ENCODE measurements at places on chromosomes 2 and 18. TPM values are rescaled to one million over a fixed set of nuclear protein-coding genes. Genes with fewer than 3 reads are reported as not detected.

GRCh38 chr2:105144152-105144940 lies 97.2 kb upstream of the GPR45 start:
- peak overlapping the region; percentile 56 for H3K4me3 ChIP-seq
- no peaks in the 10 kb centered on the region for H3K36me3 ChIP-seq
- peaks cover 92% of the 10 kb centered on the region for H3K27me3 ChIP-seq
- peaks cover 9% of the 10 kb centered on the region for H3K4me1 ChIP-seq

DNA sequence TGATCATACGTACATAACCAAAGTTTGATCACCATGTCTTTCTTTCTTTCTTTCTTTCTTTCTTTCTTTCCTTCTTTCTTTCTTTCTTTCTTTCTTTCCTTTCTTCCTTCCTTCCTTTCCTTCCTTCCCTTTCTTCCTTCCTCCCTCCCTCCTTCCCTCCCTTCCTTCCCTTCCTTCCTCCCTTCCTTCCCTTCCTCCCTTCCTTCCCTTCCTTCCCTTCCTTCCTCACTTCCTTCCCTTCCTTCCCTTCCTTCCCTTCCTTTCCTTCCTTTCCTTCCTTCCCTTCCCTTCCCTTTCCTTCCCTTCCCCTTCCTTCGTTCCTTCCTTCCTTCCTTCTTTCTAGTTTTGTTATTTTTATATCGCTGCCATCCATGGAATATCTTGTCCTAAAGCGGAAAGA lies 406.7 kb upstream of the DDX18 start:
- no peaks in the 10 kb centered on the region for H3K4me1 ChIP-seq
- H3K27me3 ChIP-seq: no peaks in the 10 kb centered on the region
- DNase-seq: no peak
- no peaks in the 10 kb centered on the region for H3K36me3 ChIP-seq

- peaks cover 2% of the 10 kb centered on the region for H3K27me3 ChIP-seq
- peaks cover 6% of the 10 kb centered on the region for H3K4me1 ChIP-seq
- H3K27ac ChIP-seq: no peak overlapping the region
- H3K4me3 ChIP-seq: no peak overlapping the region
- no peaks in the 10 kb centered on the region for H3K36me3 ChIP-seq
- DNase-seq: no peak
Measured at GRCh38 chr2:119180892-119181291, 22.3 kb upstream of the C1QL2 start.

DNA sequence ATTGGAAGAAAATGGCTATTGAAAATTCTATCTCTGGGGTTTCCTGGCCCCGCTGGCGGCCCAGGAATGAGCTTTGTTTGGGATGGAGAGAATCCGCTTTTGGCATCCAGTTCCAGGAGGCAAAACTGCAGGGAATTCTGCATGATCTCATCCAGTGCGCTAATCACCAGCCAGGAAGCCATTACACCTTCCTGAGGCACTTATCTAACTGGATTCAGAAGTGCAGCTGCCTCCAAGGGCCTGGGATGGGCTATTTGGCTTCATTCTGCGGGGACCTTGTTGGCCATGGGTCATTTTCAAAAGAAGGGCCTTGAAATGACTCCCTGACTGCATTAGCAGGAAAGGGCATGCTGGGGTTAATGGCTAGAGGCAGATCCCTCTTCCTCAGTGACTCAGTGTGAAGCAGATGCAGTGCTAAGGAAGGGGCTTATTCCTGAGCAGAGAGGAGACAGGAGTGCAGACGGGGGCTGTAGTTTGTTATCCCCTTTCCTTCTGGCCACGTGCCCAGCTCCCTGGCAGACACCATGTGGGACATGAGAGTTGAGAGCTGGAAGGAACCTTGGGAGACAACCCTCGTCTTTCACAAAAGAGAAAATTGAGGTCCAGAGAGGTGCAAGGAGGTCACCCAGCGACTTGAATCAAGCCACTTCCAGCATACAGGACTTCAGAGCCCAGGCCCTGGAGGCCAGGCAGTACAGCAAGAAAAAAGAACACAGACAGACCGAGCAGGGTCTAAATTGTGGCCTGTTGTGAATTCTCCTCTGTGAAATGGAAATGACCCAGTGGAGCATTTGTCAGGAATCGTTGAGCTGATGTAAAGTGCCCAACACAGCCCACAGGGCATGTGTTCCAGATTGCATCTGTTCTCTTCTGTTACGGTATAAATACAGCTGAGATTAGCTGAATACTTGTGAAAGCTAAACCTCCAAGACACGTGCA lies 161.8 kb downstream of the PRKCE start:
- DNase-seq: peak; percentile 32
- no peak overlapping the region for H3K4me3 ChIP-seq
- peaks cover 70% of the 10 kb centered on the region for H3K4me1 ChIP-seq
- H3K27me3 ChIP-seq: no peaks in the 10 kb centered on the region

GRCh38 chr2:8538531-8538930 lies 143.3 kb upstream of the ID2 start:
- H3K27me3 ChIP-seq: no peaks in the 10 kb centered on the region
- H3K36me3 ChIP-seq: no peaks in the 10 kb centered on the region
- H3K4me1 ChIP-seq: peaks cover 49% of the 10 kb centered on the region
- DNase-seq: no peak
- no peak overlapping the region for H3K27ac ChIP-seq

DNA sequence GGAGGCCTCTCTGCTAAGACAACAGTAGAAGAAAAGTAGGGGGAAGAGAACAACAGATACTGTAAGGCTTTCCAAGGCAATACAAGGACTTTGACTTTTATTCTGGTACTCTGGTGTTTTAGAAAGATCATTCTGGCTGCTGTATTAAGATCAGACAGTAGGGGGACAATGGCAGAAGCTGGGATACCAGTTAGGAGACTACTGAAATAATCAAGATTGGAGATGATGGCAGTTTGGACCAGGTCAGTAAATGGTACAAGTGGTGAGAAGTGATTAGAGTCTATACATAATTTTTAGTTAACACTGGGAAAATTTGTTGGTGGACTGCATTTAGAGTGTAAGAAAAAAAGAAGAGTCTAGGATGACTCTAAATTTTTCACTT lies 139.7 kb downstream of the ROCK1 start:
- no peaks in the 10 kb centered on the region for H3K4me1 ChIP-seq
- H3K27ac ChIP-seq: no peak overlapping the region
- H3K27me3 ChIP-seq: no peaks in the 10 kb centered on the region
- no peak overlapping the region for H3K4me3 ChIP-seq

DNA sequence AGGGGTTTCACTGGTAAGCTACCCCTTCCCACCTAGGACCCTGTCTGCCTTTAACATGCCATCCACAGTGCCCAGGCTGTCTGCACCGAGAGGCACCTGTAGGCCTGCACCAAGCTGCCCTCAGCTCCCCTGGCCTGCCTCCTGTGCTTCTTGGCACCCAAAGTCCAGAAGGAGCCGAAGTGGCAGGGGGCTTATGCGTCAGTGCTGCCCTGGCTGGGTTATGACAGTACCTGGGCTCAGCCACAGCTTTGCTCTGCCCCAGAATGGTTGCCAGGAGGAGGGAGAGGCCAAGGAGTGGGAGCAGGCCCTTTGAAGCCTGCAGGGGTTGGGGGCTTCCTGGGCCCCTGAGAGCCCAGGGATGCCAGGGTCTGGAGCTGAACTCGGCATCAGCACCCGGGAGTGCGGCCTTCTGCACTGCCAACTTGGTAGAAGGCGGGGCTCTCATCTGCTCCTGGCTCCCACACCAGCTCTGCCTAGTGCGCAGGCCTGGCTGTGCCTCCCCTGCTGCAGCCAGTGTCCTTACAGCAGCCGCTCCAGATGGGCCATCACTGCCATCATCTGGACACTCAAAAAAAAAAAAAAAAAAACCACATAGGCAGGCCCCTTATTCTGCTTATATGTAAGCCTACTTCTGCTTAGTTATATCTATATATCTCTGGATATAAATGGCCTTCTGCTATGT lies 155.4 kb downstream of the THSD7B start:
- no peaks in the 10 kb centered on the region for H3K27me3 ChIP-seq
- no peaks in the 10 kb centered on the region for H3K4me1 ChIP-seq
- H3K36me3 ChIP-seq: no peaks in the 10 kb centered on the region
- no peak overlapping the region for H3K4me3 ChIP-seq

The PJVK gene
- 0.91 TPM for total RNA-seq

DNA sequence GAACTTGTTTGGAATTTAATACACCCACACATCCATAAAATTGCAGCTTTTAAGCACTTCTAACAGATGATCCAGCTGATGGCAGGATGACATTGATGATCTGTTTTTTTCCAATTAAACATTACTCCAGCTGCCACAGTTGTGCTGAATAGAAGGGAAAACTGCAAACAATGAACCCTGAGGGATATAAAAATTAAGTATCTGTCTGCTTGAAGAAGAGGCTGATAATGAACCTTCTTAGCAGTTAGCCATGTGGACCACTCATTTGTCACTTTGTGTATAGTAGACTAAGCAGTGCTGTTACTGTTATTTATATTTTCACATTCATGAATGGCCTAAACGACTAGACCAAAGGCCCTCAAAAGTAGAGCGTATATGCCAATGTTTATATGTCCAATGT lies 1201.0 kb upstream of the LRRTM1 start:
- no peak for DNase-seq
- H3K36me3 ChIP-seq: no peaks in the 10 kb centered on the region
- no peak overlapping the region for H3K4me3 ChIP-seq
- no peak overlapping the region for H3K27ac ChIP-seq
- H3K27me3 ChIP-seq: no peaks in the 10 kb centered on the region

The LMAN2L gene
- total RNA-seq: 27.9 TPM

GRCh38 chr2:80329491-80329890 lies 24.9 kb upstream of the LRRTM1 start:
- H3K4me3 ChIP-seq: no peak overlapping the region
- no peak for DNase-seq
- no peaks in the 10 kb centered on the region for H3K27me3 ChIP-seq
- H3K27ac ChIP-seq: no peak overlapping the region
- no peaks in the 10 kb centered on the region for H3K36me3 ChIP-seq
- peaks cover 9% of the 10 kb centered on the region for H3K4me1 ChIP-seq

- peaks cover 21% of the 10 kb centered on the region for H3K4me1 ChIP-seq
- H3K27ac ChIP-seq: no peak overlapping the region
- H3K36me3 ChIP-seq: no peaks in the 10 kb centered on the region
- no peak overlapping the region for H3K4me3 ChIP-seq
- H3K27me3 ChIP-seq: no peaks in the 10 kb centered on the region
Measured at GRCh38 chr2:11942178-11942569, 195.7 kb downstream of the LPIN1 start.

The DLX1 gene
- total RNA-seq: not detected

- H3K4me3 ChIP-seq: no peak overlapping the region
- H3K36me3 ChIP-seq: no peaks in the 10 kb centered on the region
- H3K4me1 ChIP-seq: peaks cover 5% of the 10 kb centered on the region
- no peak overlapping the region for H3K27ac ChIP-seq
Measured at GRCh38 chr18:24727685-24728084, 267.2 kb downstream of the HRH4 start.

DNA sequence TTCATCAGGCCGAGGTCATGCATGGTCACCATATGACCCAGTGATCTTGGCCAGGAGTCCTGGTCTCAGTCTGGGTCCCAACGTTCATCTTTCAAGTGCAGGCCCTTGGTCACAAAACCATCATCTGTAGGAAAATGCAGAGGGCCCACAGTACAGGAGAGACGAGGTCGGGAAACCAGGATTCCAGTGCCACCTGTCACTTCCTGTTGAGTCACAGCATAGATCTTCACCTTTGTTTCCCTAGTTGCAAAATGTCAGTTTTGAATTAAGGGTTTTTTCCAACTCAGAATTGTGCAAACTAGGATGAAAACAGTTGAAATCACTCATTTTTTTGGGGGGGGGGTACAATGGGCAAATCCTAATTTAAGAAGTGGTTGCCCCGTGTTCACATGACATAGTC lies 162.2 kb downstream of the INSIG2 start:
- H3K4me3 ChIP-seq: no peak overlapping the region
- peaks cover 11% of the 10 kb centered on the region for H3K27me3 ChIP-seq
- no peaks in the 10 kb centered on the region for H3K36me3 ChIP-seq
- no peaks in the 10 kb centered on the region for H3K4me1 ChIP-seq

The SPEG gene
- 145 TPM for total RNA-seq

- peaks cover 41% of the 10 kb centered on the region for H3K36me3 ChIP-seq
- H3K4me1 ChIP-seq: peaks cover 46% of the 10 kb centered on the region
- no peak for DNase-seq
- no peaks in the 10 kb centered on the region for H3K27me3 ChIP-seq
Measured at GRCh38 chr18:49491534-49491856, 4.5 kb upstream of the C18orf32 start.

- H3K4me3 ChIP-seq: no peak overlapping the region
- no peak overlapping the region for H3K27ac ChIP-seq
- peaks cover 8% of the 10 kb centered on the region for H3K4me1 ChIP-seq
- H3K36me3 ChIP-seq: no peaks in the 10 kb centered on the region
- no peak for DNase-seq
- H3K27me3 ChIP-seq: no peaks in the 10 kb centered on the region
Measured at GRCh38 chr2:175807031-175807873, 194.8 kb downstream of the LNPK start.

The TDRD15 gene
- total RNA-seq: not detected

DNA sequence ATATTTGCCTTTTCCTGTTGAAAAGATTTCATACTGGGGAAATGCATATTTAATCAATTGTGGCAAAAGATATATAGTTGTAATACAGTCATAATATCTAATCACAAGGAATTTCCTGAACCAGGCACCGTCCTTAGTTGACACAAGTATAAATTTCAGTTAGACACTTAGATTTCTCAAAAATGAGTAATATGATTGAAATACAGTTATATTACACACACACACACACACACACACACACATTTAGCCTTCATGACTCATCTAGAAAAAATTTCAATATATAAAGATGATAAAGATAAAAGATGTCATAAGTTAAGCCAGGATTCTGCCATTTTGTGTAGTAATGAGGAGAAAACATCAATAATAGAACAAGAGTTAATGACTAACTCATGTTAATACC lies 258.4 kb upstream of the ZNF804A start:
- H3K27me3 ChIP-seq: no peaks in the 10 kb centered on the region
- no peaks in the 10 kb centered on the region for H3K36me3 ChIP-seq
- no peak overlapping the region for H3K27ac ChIP-seq
- H3K4me1 ChIP-seq: no peaks in the 10 kb centered on the region
- DNase-seq: no peak

Measured in left ventricle myocardium inferior (tissue), 1 donor.